Large intestine (tissue), 12 donors: ENCODE measurements at places on chromosomes 16 and 17. TPM values are rescaled to one million over a fixed set of nuclear protein-coding genes. Genes with fewer than 3 reads are reported as not detected.
A peak's percentile ranks its signal among the peaks of the same experiment; 100 is the strongest.

GRCh38 chr17:73308017-73308823, 3.6 kb downstream of the CDC42EP4 start:
- peak; percentile 86 for DNase-seq

DNA sequence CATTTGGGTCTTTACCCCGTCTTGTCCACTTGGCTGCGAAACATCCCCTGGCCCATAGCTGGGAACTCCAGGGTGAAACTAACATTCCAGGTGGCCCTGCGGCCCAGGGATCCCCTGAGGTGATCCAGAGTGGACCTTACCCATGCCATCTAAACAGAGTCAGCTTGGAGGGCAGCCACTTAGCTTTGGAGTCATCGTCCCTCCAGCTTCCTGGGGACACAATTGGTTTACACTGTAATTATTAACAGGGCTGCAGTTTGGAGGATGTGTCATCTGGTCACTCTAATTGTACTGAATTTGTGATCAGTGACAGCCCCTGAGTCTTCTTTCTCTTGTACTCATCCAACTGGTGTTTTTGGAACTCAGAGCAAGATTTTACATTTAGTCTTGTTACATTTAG, 149.9 kb downstream of the ENGASE start:
- DNase-seq: no peak

- DNase-seq: no peak
These were observed 40.2 kb downstream of the RBFOX3 start for GRCh38 chr17:79570653-79571052.

DNA sequence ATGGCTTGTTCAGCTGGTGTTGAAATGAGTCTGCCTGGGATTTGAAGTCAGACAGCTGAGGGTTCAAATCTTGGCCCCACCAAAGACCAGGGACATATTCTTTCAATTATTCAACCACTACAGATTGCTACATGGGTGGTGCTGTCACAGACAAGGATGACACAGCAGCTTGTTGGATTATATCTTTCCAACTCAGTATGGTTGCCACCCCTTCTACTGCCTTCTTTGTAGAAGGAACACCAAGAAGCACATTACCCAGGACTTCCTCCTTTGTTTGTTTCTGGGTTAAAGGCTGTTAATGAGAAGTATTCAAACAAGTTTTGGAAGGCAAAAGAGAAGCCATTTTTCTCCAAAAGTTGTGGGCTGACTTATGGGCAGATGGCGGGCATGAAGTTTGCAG, 78.6 kb downstream of the COPRS start:
- DNase-seq: no peak

DNA sequence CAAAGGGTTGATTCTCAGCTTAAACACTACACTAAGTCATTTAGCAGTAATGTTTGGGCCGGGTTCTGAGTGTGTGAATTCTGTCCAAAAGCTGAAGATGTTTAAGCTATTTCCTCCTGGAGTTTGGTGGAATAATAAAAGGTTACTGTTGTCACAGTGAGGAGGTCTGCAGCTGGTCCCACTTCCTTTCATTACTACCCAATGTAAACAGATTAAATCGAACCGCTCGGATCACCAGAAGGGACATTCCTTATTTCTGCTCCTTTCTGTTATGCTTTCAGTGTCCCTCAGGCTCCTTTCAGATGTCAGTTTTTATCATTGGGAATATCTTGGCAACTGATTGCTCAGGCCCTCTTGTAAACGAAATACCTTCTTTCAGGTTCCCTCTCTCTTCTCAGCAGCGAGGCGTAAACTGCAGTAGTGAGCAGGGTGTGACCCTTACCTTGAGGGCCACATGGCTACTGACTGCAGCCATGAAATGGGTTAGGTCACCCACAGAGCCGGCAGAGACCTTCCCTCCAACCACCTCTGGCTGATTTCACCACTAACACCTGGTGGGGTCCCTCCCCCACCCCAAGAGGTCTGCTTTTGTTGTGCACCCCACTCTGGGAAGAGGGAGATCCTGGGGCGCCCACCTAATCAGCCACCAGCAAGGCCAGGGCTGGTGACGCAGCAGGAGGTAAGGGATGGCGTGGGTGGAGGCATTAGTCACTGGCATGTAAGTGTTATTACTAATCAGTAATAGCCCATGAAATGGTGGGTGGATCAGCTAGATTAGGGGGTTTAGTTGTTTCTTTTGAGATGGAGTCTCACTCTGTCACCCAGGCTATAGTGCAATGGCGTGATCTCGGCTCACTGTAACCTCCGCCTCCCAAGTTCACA, 117.6 kb downstream of the VPS53 start:
- no peak for DNase-seq

GRCh38 chr16:57184113-57184512, 1.7 kb downstream of the PSME3IP1 start:
- DNase-seq: no peak

GRCh38 chr17:8029121-8029520, 9.7 kb upstream of the ALOX15B start:
- no peak for DNase-seq

DNA sequence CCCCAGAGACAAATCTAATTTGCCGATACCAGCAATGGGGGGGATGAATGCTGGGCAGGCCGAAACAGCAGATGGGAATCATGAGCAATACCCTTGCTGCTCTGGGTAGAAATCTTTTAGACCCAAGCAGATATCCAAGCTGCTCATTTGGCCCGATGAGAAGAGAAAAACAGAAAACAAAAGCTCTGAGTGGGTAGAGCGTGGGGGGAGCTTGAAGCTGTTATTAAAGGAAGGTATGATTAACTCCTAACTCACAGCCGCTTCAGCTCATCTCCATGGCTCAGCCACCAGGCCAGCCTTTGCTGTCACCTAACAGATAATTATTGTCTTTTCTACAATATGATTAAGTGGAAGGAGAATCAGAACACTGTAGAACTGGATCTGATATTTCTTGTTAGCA, 58.3 kb downstream of the VPS35L start:
- no peak for DNase-seq

DNA sequence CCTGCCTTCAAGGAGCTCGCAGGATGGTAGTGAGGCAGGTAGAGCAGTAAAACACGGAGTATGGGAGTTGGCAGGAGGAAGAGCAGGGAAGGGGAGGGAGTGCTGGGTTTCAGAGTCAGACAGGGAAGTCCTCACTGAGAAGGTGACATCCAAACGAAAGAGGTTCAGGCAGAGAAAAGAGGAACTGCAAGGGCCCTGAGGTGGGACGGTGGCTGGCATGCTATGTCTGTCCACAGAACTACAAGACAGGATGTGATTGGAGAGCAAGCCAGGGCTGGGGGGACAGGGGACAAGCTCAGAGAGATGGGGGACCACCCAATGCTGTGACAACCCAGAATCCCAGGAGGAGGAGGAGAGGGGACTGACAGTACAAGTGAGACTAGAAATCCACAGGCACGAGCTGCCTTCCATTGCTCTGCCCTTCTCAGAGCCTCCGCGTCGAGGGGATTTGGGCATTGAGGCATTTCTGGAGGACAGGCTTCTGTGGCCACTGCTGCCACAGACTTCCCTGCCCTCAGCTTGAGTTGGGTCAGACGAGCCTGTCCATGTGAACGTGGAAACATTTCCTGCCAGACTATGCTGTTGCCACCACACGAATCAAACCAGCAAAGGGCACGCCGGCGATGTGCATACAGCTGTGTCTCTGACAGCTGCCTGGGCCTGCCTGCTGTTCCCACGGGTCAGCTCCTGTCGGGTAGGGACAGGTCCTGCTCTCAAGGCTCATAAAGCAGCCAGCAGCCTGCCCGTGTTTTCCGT, 100.1 kb downstream of the RAB11FIP4 start:
- no peak for DNase-seq

- DNase-seq: no peak
These were observed 73.3 kb downstream of the IRX5 start for GRCh38 chr16:55003916-55004315.

IRX5 gene
- 0.10 TPM for polyA plus RNA-seq

OR3A2 gene
- polyA plus RNA-seq: 0.06 TPM

CFAP97D1 gene
- 0.04 TPM for polyA plus RNA-seq

SLFN14 gene
- 0.21 TPM for polyA plus RNA-seq
